ENCODE measurements at places on chromosomes 3 and 15.
A peak's percentile ranks its signal among the peaks of the same experiment; 100 is the strongest.

- DNase-seq = no peak
Observed at GRCh38 chr3:42195879-42196330, 70.1 kb downstream of the CCK start.

DNA sequence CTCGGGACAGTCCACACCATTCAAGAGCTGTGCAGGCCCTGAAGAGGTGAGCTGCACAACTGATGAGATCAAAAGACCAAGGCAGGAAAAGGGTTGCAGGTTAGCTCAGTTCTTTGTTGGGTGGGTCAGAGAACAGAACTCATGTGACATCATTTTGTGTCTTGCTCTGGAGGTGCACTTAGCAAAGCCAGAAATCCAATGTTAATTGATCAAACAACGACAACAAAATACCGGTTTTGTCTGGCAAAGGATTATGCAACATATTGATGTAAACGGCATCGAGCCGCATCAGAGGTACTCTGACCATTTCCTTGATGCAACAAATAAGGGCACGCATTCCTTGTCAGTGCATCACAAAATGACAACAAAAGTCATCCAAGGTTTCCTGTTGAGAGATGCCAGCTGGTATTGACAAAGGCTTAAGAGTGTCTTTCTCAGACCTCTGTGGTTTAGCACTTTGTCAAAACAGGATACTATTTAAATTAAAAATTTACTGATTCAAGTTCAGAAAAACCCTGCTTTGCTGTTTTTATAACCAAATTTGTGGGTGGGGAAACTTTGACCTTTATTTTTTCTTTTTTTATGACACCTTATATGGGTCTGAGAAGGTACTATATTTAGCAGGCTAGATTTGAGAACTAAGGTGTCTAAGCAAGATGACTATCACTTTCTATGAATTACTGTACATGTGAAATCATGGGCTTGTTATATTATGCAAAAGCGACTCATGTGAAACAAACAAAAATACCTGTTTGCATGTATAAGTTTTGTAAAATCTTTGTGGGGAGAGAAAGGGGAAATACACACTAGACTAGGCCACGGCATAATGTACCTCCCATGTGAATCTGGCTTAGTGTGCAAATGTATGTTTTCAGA is 496.1 kb downstream of the FOXP1 start:
- no peak for DNase-seq

GRCh38 chr15:27813139-27813538 is 286.0 kb downstream of the OCA2 start:
- DNase-seq = no peak

GRCh38 chr3:51940648-51941462 is 849 bp downstream of the RRP9 start:
- no peak for DNase-seq

- no peak for DNase-seq
Observed at GRCh38 chr3:186315581-186316354, 46.3 kb downstream of the DGKG start.

GRCh38 chr3:54358969-54359694 is 236.8 kb downstream of the CACNA2D3 start:
- no peak for DNase-seq

GRCh38 chr3:135392151-135392550 is 573.4 kb upstream of the PPP2R3A start:
- no peak for DNase-seq

- no peak for DNase-seq
Observed at GRCh38 chr3:164049847-164050246, 1028.4 kb downstream of the SI start.

- DNase-seq = no peak
Observed at GRCh38 chr3:113743006-113743630, 2.9 kb downstream of the NAA50 start.

DNA sequence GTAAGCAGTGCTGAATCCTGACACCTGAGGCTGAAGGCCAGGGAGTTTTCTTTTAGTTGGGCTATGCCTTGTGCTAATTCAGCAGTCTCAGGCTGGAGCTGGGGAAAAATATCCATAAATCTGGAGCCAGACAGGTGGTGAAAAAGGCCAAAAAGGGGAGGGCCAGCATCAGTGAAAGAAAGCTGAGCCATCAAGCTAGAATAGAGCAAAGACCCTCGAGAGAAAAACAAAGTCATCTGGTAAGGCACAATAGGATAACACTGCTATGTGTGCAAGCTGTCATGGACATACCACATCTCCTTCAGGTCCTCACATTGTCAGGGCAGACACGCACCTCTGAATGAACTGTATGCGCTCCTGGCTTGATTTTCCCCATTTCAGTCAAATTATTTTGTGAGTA is 687.9 kb downstream of the SQOR start:
- DNase-seq = no peak

GRCh38 chr15:99213187-99213811 is 36.1 kb downstream of the TTC23 start:
- peak; percentile 46 for DNase-seq

DNA sequence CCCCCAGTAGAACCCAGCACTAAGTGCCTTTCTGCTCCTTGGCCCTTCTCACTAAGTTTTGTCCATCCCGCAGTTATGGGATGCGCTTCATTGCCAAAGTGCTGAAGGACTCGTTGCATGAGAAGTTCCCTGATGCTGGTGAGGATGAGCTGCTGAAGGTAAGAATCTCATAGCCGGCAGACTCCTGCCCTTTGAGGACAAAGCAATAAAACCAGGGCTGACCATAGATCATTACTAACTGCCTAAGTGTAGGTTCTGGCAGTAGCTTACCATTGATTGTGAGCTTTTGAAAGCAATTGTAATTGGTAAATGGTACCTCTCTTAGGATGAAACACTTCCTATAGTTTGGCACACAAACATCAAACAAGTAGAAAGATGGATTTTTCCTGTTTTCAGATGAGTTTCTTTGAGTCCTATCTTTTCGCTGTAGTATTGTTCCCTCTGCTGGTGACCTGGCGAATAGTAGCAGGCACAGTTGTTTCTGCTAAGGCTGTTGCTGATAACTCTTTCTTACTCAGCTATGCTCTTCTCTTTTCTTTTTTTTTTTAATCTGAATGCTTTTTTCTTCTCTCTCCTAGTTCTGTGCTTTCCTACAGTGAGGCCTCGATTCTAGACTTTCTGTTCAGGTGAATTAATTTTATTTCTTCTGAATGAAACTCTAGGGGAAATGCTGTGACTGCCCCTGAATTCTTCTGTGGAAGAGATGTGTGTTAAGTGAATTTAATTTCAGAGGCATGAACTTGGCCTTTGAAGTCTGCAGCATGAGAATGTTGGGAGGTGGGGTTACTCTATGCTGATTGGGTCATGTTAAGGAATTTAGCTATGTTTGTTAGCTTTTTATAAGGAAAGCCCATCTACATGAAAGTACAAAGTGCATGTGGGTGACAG is 47.4 kb upstream of the CRTC3 start:
- peak; percentile 38 for DNase-seq

DNA sequence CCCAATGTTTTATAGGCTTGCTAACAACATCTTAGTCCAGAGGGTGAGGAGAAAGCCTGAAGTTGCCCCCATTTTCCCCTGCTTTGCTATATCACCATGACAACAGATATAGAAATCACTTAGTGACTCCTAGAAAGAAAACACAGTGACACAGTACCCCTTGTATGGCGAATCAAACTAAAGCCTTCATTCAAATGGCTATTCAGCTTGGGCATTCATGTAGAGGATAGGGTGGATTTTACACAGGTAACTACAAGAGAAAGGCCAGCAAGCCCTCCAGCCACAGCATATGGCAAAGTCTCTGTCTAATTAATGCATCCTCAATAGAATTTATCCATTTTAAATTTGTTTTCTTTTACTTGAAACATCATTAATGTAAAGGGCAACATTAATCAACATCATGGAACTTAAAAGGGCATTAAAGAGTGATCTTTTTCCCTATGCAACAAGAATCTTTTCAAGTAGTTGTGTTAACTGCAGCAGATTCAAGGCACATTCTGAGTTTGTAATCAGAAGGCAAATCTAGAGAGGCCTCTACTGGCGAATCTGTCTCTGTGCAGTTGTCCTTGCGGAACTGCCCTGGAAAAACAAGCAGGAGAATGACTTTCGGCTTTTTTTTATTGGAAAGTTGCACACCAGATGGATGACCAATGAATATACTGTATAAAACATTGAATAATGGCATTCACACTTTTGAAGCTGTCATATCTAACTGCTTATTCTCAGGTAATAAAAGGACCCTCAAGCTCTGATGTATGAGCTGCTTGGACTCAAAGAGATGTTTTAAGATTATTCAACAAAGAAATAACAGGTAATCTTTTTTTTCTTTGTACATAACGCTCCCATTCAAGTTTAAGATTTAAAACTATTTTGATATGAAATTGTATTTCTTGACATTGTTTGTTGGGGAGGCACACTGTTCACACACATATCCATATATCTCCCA is 621.7 kb upstream of the AGTR1 start:
- DNase-seq = no peak

- DNase-seq = no peak
Observed at GRCh38 chr3:184171562-184171961, 3.1 kb upstream of the AP2M1 start.

GRCh38 chr15:101128221-101129015 is 123.4 kb downstream of the CHSY1 start:
- no peak for DNase-seq

- DNase-seq = no peak
Observed at GRCh38 chr3:42749025-42749752, 23.9 kb downstream of the CCDC13 start.

GRCh38 chr3:187024536-187025226 is 94.4 kb downstream of the ST6GAL1 start:
- no peak for DNase-seq

DNA sequence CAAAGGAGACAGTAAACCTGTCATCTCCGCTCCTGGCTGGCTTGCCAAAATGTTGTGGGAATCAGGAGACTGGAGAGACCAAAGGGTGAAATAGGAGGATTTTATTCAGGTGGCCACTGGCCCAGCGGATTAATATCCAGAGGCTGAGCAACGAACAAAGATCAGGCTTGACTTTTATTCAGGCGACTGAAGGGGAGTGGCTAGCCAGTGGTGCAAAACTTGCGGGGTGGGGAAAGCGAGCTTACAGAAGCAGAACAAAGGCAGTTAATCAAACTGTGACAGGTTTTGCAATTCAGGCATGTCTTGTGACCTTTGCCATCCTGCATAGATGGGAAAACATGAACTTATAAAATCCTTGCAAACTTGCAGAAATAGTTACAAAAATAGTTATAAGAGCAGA is 19.8 kb upstream of the ACAD9 start:
- DNase-seq = no peak

DNA sequence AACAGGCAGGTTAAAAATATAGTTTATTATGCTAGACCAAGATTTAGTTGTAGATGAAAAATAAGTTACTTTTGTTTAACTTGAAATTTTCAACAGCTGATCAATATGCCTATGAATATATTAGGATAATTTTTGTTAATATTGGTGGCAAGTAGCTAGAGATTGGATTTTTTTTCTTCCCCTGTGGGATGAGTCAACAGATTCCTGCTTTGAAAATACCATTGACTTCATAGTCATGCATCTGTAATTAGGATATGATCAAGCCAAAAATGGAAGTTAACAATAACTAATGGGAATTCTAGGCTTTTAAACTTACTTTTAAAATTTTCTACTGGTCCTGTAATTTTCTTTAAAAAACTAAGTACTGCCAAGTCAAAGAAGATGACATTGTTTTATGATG is 211.7 kb downstream of the ZIC1 start:
- DNase-seq = no peak
